ENCODE measurements at places on chromosomes 2 and 18.

- peak; percentile 82 for DNase-seq
Observed at GRCh38 chr2:10079870-10080535, at the start of gene CYS1. Gene CYS1 (minus strand): TSS chr2:10080411. CDS start chr2:10080223, 188 bp downstream.

DNA sequence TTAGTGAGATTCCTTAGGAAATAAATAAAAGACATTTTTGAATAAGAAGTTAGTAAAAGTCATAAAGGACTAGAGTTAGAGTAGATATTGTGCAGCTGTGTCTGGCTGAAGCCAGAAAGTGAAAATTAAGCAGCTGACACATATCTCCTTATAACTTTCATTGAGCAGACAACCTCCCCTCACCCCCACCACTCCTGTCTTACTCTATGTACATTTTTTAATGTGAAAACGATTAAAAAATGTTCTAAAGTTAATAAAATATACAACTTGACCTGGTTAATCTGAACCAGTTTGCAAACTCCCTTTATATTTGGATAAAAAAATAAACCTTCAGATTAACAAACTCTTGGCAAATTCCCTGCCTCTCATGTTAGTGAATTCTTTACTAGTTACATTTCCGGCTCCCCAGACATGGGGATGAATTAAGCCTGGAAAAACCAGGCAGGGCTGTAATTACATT lies 462.8 kb downstream of the MEIS1 start:
- DNase-seq: no peak

GRCh38 chr18:8762968-8763367 lies 57.6 kb downstream of the MTCL1 start:
- DNase-seq: no peak

- DNase-seq: no peak
Observed at GRCh38 chr2:160375802-160376469, 117.7 kb downstream of the RBMS1 start.

DNA sequence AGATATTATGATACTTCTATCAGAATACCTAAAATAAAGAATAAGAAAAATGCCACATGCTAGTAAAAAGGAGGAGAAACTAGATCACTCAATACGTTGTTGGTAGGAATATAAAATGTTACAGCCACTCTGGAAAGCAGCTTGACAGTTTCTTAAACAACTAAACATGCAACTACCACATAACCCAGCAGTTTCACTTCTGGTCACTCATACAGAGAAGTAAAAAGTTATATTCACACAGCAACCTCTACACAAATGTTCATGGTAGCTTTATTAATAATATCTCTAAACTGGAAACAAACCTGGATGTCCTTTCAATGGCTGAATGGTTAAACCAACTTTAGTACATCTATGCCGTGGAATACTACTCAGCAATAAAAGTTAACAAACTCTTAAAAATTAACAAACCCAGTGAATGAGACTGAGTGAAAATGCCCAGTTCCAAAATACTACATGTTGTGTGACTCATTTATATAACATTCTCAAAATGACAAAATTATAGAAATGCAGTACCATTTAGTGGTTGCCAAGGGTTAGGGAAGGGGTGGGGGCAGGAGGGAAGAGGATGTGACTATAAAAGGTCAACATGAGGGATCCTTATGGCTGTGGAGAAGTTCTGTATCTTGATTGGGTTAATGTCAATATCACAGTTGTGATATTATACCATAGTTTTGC lies 124.1 kb downstream of the MMADHC start:
- no peak for DNase-seq

- DNase-seq: no peak
Observed at GRCh38 chr2:206937555-206937954, 1.8 kb upstream of the CPO start.

DNA sequence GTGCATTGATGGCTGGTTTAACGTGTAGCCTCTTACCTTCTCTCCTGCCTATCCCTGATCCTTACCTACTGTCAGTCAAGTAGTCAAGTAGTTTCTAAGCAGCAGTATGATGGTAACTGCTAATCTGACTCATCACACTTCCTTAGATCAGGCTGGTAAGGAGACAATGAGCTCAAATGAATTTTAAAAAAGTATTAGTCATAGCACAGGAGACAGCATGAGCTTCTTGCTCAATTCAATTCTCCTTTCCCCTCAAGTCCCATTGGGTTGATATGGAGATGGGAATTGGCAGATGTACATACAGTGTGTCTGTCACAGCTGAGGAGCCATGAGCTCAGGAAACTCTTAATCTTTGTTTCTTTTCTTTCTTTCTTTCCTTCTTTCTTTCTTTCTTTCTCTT lies 799.7 kb downstream of the LRP1B start:
- DNase-seq: no peak

DNA sequence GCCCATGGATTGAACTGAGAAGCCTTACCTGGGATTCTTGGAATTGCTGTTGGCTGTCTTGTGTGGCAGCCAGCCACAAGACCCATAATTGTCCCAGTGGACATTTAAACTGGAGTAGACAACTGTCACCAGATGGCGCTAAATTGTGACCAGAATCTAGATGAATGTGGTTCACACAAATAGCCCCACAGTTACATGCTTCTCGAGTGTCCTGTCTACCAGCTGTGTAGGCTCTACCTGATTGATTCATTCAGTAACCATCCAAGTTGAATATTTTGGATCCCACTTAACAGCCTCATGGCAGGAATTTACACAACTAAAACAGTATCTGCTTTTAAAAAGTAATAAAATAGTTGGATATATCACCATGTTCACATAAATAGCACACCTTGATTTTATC lies 73.2 kb downstream of the MAP4K4 start:
- DNase-seq: peak; percentile 26

DNA sequence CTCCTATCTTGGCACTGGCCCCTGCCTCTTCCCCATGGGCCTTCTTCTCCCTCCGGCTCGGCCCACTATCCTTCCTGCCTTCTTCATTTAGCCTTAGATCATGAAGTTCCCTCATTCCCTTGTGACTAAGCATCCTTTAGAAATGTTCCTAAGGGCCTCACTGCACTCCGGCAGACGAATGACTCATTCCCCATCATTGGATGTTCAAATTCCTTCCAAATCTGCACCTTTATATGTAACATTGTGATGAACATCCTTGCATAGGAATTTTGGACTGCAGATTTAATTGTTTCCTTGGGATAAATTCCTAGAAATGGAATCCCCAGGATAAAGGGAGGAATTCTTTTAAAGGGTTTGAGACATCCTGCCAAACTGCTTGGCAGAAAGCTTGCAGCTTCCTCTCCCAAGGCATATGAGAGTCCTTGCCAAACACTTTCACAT lies 19.0 kb downstream of the CRACDL start:
- no peak for DNase-seq

DNA sequence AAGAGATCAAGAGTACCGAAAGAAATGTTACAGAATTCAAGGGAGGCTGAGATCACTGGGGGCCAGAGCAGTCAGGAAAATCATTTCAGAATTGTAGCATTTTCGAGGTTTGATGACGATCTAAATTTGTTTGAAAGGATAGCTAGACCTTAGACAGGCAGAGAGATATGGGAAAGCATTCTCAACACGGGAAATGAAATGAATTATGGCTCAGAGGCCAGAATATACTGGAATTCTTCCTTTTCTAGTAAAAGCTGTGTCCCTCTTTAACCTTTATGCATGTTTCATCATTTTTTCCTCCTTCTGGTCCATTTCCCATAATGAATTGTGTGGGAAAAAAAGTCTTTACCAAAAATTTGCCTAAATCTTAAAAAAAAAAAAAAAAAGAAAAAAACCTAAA lies 78.8 kb downstream of the NABP1 start:
- DNase-seq: no peak

- no peak for DNase-seq
Observed at GRCh38 chr2:233810385-233810784, 32.3 kb downstream of the MROH2A start.

DNA sequence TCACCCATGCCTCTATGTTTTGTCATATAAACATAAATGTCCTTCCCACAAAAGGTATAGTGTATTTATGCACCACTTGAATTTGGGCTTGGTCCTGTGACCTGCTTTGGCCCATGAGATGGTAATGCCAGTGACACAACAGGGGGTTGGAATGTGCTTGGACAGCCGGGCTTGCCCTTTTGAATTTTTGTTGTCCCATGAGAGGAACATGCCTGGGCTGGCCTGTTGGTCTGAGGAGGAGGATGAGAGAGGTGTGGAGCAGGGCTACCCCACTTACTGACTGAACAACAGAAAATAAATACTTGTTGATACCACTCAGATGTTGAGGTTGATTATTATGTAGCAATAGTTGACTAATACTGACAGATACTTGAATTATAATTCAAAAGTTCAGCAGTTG lies 63.2 kb upstream of the TCF4 start:
- no peak for DNase-seq

DNA sequence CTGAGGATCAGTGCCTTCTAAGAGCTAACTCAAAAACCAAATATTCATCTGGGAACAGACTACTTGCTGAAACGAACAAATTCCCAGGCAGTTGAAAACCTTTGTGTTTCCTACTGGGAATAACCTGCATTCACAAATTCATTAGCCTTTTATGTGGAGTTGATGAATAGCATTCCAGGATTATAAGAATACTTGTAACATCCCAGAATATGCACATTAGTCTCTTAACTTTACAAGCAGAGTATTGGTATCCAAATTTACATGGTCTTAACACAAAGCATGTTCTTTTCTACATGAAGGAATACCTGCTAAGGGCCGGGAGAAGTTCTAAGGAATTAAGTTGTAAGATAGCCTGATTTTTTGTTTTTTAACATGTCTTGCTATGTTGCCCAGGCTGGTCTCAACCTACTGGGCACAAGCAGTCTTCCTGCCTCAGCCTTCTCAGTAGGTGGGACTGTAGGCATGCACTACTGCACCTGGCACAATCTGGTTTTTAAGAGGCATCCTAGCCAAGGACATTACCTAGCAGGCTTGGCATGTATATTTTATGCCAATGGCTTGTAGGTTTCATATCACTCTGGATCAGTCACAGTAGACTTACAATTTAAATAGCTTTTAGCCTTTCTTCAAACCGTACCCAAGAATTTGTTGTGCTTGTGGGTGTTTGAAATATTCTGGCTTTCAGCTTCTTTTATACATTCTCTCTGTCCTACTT lies 50.7 kb downstream of the MGAT5 start:
- DNase-seq: no peak

GRCh38 chr2:167575276-167575675 lies 672.1 kb downstream of the STK39 start:
- no peak for DNase-seq

DNA sequence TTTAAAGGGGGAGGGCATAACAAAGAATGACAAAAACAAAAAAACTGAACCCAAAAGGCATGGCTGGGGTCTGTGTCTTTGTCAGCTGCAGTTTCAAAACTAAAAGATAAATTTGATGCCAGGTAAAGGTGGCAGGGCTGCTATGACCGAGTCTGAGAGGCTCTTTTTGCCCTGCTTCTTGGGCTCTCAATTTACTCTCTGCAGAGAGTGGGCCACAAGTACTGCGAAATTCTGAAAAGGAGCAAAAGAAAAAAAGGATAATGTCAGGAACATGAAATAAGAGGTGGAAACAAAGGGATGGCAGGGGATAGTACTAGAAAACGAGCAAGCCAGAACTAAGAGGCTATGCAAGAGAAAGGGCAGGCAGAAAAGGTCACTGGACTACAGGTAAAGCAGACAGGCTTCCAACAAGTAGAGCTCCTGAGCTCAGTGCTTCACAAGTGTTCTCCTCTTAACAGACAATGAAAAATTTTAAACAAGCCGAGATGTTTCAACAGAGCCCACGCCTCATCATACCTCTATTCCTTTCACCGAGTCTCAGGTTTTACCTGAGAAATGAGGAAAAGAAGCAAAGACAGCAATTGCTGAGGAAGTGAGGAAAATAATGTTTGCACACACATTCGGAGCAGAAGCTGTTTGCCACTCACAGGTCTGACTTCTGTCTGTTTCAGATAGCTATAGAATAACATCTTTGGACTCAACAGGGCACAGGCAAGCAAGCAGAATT lies 7.3 kb downstream of the IRS1 start:
- DNase-seq: no peak

DNA sequence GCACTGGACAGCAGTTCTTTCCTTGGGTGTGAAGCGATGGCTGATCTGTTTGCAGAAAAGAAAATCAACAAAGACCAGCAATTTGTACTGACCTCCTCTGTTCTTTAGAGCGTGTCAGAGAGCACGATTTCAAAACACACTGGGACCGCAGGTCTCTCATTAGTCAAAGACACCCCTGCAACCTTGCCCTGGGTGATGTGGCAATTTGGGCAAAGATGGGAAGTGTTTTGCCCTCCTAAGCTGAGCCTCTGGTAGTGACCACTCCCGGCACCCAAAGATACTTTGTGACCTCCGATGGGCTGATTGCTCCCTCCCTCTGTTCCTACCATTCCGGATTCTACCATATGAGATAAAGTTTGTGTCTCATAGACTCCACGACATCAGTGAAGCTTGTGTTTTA lies 18.2 kb upstream of the CLIP4 start:
- no peak for DNase-seq

GRCh38 chr2:212088353-212088752 lies 450.2 kb downstream of the ERBB4 start:
- DNase-seq: no peak

GRCh38 chr2:33494877-33495641 lies 18.6 kb downstream of the RASGRP3 start:
- no peak for DNase-seq

DNA sequence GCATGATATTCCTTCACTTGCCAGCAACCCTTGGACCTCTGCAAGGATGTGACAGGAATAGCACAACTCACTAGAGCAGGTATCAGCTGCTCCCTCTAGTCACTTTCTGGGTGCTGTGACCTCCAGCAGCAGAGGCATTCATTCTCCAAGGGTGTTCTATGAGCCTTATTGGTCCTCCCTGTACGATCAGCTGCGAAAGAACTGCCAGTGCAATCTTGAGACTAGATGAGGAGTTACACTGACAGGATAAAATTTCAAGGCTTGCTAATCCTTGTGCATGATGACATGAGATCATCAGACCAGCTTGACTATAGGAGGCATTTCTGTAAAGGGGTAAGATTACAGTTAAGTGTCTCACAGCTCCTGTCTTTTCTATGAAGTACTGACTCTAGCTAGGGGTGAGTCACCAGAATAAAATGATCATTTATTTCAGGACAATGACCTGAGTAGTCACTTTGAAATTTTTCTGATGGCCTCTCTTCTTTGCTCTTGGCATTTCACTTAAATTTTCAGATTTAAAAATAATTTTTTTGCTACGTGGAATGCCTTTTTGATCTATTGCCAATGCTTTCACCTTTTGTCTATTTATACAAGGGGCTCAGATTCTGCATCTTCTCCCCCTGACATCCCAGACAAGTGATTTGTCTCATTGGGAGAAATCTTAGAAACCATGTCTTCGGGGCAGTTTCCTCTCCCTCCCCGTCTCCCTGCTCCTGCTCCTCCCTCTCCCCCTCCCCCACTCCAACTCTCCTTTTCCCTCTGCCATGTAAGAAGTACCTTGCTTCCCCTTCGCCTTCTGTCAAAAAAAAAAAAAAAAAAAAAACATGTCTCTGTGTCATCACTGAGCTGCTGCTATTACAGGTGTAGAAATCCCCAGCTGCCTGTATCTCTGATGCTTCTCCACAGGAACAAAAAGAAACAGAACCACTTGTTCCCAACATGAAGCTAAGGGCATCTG lies 49.2 kb upstream of the FRZB start:
- no peak for DNase-seq

- no peak for DNase-seq
Observed at GRCh38 chr18:56314396-56314795, 324.0 kb downstream of the TXNL1 start.
